Suprapubic skin (tissue), 4 donors: ENCODE measurements at places on chromosomes 5 and 9.
A peak's percentile ranks its signal among the peaks of the same experiment; 100 is the strongest.

DNA sequence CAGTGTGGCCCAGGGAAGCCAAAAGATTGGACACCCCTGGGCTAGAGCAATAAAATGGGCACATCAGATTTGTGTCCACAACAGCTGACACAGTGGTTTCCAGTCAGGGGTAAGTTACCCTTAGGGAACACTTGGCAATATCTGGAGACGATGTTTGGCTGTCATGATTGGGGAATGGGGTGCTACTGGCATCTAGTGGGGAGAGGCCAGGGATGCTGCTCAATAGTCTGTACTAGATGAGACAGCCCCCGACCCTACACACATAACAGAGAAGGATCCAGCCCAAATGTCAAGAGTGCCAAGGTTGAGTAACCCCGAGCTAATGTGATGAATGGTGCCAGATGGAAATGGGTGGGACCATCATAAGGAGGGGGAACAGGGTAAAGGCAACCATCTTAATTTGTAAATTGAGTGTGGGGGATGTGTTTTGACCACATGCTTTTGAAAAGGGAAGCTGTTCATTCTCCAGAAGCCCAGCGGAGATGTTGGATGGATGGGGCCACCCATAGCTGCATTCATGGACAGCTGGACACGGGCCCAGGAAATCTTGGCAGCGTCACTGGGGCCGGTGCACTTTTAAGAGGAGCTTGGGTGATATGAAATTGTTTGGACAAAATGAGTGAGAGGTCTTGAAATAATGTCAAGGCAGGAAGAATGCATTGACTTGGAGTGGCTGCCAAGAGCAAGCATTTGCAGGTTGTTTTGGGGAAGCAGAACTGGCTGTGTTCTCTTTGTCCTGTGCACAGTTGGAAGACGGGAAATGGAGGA is 33.4 kb downstream of the SYK start:
- DNase-seq, result no peak
- no peaks in the 10 kb centered on the region for H3K4me1 ChIP-seq
- H3K4me3 ChIP-seq, result no peak overlapping the region
- H3K27ac ChIP-seq, result no peak overlapping the region
- H3K27me3 ChIP-seq, result no peaks in the 10 kb centered on the region

GRCh38 chr9:91896513-91897121 is 53.4 kb downstream of the ROR2 start:
- no peak overlapping the region for H3K27ac ChIP-seq
- H3K4me3 ChIP-seq, result no peak overlapping the region
- H3K4me1 ChIP-seq, result peaks cover 55% of the 10 kb centered on the region
- no peaks in the 10 kb centered on the region for H3K36me3 ChIP-seq
- H3K27me3 ChIP-seq, result no peaks in the 10 kb centered on the region
- DNase-seq, result no peak

- H3K4me3 ChIP-seq, result no peak overlapping the region
- no peaks in the 10 kb centered on the region for H3K36me3 ChIP-seq
- H3K27ac ChIP-seq, result no peak overlapping the region
- no peaks in the 10 kb centered on the region for H3K27me3 ChIP-seq
- DNase-seq, result no peak
- no peaks in the 10 kb centered on the region for H3K4me1 ChIP-seq
These were observed 614.7 kb downstream of the PRELID2 start for GRCh38 chr5:145220481-145220880.

DNA sequence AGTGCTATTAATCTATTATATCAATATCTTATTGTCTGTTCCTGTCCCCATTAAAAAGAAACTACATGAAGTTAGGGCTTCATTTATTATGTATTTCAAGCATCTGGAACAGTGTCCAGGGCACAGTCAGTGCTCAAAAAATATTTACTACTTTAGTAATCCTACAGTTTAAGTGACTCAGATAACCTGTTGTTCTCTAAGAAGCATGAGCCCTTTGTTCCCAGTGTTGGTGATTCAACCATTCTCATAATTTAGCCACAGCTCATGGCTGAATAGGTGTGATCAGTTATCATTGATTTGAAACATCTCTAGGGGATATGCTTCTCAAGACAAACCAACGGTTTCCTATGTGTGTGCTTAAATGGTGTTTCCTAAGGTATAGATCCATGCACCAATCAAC is 292.7 kb downstream of the TMEM167A start:
- H3K4me1 ChIP-seq, result no peaks in the 10 kb centered on the region
- DNase-seq, result no peak
- no peak overlapping the region for H3K27ac ChIP-seq
- H3K36me3 ChIP-seq, result no peaks in the 10 kb centered on the region
- no peaks in the 10 kb centered on the region for H3K27me3 ChIP-seq

- no peaks in the 10 kb centered on the region for H3K36me3 ChIP-seq
- H3K27ac ChIP-seq, result no peak overlapping the region
- DNase-seq, result no peak
- no peak overlapping the region for H3K4me3 ChIP-seq
These were observed 31.9 kb downstream of the ADAMTSL2 start for GRCh38 chr9:133566382-133566781.

GRCh38 chr5:96463091-96463490 is 30.0 kb upstream of the PCSK1 start:
- no peak for DNase-seq
- H3K4me3 ChIP-seq, result no peak overlapping the region
- no peak overlapping the region for H3K27ac ChIP-seq
- no peaks in the 10 kb centered on the region for H3K36me3 ChIP-seq

GRCh38 chr5:157100140-157100679 is 8.6 kb downstream of the HAVCR2 start:
- H3K4me3 ChIP-seq, result no peak overlapping the region
- no peak overlapping the region for H3K27ac ChIP-seq
- DNase-seq, result no peak
- H3K27me3 ChIP-seq, result no peaks in the 10 kb centered on the region

DNA sequence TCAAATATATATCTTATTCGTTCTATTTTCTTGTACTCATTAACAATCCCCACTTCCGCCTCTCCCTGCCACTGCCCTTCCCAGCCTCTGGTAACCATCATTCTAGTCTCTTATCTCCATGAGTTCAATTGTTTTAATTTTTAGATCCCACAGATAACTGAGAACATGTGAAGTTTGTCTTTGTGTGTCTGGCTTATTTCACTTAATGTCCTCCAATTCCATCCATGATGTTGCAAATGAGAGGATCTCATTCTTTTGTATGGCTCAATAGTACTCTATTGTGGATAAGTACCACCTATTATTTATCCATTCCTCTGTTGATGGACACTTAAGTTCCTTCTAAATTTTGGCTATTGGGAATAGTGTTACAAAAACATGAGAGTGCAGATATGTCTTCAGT is 17.2 kb upstream of the CMYA5 start:
- H3K4me1 ChIP-seq, result no peaks in the 10 kb centered on the region
- no peak overlapping the region for H3K27ac ChIP-seq
- H3K36me3 ChIP-seq, result peaks cover 43% of the 10 kb centered on the region
- no peaks in the 10 kb centered on the region for H3K27me3 ChIP-seq
- H3K4me3 ChIP-seq, result no peak overlapping the region

- H3K36me3 ChIP-seq, result peaks cover 39% of the 10 kb centered on the region
- no peaks in the 10 kb centered on the region for H3K27me3 ChIP-seq
- no peaks in the 10 kb centered on the region for H3K4me1 ChIP-seq
- no peak overlapping the region for H3K4me3 ChIP-seq
These were observed 52.2 kb downstream of the MTAP start for GRCh38 chr9:21854594-21854993.

DNA sequence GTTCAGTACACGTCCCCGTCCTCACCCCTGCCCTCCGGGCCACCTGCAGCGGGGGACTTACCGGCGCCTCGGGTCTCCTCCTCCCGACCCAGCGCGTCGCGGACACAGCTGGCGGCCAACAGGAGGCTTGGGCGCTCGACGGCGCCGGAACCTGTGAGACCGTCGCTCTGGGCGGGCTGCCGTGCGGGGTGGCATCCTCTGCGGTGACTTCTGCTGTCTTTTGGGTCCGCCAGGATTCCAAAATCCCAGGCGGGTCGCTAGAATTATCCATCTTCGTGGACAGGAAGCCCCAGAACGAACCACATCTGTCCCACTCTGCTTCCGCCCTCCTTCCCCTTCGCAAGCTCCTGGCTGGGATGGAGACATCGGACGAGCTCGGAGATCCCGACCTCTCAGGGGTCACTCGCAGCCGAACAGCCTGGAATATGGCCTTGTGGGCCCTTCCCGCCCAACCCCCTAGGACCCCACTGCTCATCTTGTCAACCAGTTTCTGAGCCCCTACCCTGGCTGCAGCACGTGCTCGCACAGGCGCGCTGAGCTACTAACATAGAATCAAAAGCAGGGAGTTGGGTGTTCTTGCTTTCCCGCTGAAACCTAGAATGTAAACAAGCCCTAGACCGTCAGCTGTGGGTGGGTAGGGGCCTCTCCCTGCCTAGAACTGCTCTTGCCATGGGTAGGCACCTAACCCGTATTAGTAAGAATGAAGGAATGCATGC is 947 bp upstream of the MARCHF3 start:
- no peak for DNase-seq
- peaks cover 4% of the 10 kb centered on the region for H3K27me3 ChIP-seq
- no peaks in the 10 kb centered on the region for H3K36me3 ChIP-seq
- H3K4me3 ChIP-seq, result peak overlapping the region; percentile 84
- H3K27ac ChIP-seq, result peak overlapping the region; percentile 89

DNA sequence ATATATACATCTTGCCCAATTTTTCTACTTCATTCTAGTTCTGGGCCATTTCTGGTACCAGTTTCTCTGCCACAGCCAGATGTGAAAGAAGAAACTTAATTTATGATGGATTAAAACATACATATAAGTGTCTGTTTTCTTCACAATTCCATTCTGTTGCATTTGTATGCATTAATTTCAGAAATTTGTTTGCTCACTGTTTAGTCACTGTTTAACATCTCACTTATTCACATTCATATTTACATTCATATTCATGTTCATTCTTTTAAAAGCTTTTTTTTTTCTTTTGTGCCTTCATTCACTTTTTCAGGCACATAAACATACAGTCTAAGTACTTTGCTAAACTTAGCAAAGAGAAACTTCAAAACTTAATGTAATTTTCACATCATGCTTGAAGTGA is 684.0 kb upstream of the CDH9 start:
- no peak overlapping the region for H3K4me3 ChIP-seq
- H3K36me3 ChIP-seq, result no peaks in the 10 kb centered on the region
- no peak for DNase-seq
- H3K27ac ChIP-seq, result no peak overlapping the region
- H3K4me1 ChIP-seq, result no peaks in the 10 kb centered on the region
- H3K27me3 ChIP-seq, result no peaks in the 10 kb centered on the region

DNA sequence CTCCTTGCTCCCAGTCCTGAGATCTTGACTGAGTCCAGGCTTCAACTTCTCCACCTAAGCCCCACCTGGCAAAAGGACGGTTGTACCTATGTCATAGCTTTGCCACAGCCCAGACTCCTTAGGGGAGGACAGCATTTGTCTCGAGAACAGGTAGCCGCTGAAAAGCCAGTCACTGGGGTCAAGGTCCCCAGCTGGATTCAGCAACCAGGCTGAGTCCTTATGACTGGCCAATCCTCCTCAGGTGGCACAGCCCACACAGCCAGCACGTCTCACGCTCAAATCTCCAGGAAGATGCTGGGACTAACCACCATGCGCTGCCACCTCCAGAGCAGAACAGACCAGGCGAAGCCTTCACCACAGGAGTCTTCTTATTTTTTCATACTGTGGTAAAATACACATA is 27.9 kb upstream of the SMU1 start:
- H3K27ac ChIP-seq, result no peak overlapping the region
- H3K36me3 ChIP-seq, result no peaks in the 10 kb centered on the region
- no peak for DNase-seq

DNA sequence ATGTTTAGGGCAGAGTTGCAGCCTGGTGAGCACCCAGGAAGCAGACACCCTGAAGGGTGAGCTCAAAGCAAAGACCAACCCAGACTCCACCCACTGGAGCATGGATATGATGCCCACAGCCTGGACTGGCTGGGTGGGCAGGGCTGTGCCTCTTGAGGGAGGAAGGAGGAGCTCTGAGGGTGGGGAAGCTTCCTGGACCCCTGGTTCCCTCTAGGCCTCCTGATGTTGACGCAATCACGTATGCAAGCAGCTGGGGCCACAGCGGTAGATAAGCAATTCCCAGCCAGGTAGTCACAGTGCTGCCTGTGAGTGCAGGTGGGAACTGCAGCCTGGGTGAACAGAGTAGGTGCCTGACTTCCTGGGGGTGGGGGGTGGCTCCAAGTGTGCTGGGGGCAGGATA is 271.5 kb downstream of the CDK5RAP2 start:
- H3K27ac ChIP-seq, result no peak overlapping the region
- no peak for DNase-seq
- H3K4me3 ChIP-seq, result no peak overlapping the region
- no peaks in the 10 kb centered on the region for H3K36me3 ChIP-seq
- H3K4me1 ChIP-seq, result no peaks in the 10 kb centered on the region
- no peaks in the 10 kb centered on the region for H3K27me3 ChIP-seq

DNA sequence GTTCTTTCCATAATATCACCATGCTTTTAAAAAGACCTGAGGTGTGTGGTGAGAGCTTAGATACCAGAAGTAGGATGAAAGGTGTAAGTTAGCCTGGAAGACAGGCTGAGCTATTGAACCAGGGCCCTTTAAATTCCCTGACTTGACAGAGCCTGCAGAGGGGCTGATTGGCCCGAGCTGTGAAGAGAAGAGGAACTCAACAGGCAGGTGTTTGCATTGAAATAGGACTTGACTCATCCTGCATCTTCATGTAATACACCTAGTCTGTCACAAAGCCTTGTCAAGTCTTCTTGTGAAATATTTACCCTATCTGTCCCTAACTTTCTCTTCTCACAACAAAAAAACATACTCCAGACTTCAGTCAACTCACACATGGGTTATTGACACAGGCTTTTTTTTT is 16.6 kb upstream of the ANP32B start:
- H3K4me1 ChIP-seq, result no peaks in the 10 kb centered on the region
- H3K27ac ChIP-seq, result no peak overlapping the region
- DNase-seq, result no peak

DNA sequence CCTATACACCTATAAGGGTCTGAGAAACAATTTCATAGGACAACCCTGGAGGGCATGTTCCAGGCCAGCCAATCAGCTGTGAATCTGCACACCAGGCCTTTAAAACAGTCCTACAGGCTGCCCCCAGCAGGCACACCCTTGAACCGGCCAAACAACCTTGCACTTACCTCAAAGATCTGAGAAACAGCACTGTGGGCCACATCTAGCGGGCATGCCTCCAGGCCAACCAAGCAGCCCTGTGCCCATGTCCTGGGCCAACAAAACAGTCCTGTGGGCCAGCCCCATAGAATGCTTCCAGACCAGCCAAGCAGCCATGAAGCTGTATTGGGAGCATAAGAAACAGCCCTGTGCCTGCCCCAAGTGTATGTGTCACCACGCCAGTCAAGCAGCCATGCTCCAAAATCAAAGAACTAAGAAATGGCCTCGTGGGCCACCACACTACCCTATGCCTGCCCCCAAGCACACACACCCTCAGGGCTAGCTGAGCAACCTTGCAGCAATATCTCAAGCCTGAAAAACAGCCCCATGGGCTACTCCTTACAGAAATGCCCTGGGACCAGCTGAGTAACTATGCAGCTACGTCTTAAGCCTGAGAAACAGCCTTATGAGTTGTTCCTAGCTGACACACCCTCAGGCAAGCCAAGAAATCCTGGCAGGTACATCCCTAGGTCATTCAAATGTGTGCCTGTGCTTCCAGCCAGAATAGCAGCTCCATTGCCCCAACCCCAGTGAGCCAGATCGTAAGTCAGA is 2243.8 kb upstream of the C9orf72 start:
- no peak for DNase-seq
- H3K4me3 ChIP-seq, result no peak overlapping the region
- no peaks in the 10 kb centered on the region for H3K27me3 ChIP-seq
- H3K4me1 ChIP-seq, result no peaks in the 10 kb centered on the region
- no peak overlapping the region for H3K27ac ChIP-seq

GRCh38 chr5:154437281-154437965 is 8.4 kb upstream of the SAP30L start:
- H3K36me3 ChIP-seq, result peaks cover 56% of the 10 kb centered on the region
- H3K4me1 ChIP-seq, result peaks cover 5% of the 10 kb centered on the region
- H3K4me3 ChIP-seq, result no peak overlapping the region
- no peak overlapping the region for H3K27ac ChIP-seq
